Stimulated activated CD4-positive, alpha-beta T cell treated with anti-CD3 and anti-CD28 coated beads, Interleukin-4, amount 100 ng/mL, for 24 hours (primary cell): ENCODE measurements at places on chromosomes 1 and 21.

- no peak for DNase-seq
These were observed 122.6 kb downstream of the GRIK3 start for GRCh38 chr1:36911561-36912364.

GRCh38 chr1:32981003-32981901 is 16.6 kb upstream of the RNF19B start:
- DNase-seq = peak; percentile 76

DNA sequence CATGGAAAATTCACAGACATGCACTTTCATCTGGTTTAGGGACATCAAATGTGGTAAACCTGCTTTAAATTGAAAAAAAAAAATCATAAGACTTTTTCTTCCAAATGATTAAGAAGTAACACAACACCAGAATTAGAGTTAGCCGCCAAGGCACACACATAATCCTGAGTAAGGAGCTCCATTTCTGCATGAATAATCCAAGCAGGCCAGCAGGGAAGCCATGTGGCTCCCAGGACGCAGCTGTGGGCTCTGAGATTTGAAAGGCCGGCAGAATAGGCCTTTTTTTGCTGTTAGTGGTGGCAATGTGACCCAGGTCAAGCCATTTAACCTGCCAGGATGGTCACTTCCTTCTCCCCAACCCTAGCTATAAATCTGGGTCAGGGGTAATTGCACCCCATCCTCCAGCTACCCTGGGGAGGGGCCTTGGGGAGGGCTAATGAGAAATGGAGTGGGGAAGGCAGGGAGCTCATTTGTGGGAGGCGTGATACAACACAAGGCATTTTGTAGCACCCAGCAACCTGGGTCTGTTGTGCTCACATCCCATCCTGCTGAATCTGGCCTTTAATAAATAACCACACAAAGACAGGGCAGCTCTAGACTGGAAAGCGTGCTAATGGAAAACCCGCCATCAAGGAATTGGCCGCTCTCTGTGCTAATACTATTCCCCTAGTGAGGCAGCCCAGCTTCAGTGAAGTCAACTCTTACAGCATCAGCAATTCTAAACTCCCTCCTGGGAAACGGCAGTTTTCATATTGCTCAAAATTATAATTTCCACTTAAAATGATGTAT is 178.5 kb downstream of the RHOU start:
- no peak for DNase-seq

DNA sequence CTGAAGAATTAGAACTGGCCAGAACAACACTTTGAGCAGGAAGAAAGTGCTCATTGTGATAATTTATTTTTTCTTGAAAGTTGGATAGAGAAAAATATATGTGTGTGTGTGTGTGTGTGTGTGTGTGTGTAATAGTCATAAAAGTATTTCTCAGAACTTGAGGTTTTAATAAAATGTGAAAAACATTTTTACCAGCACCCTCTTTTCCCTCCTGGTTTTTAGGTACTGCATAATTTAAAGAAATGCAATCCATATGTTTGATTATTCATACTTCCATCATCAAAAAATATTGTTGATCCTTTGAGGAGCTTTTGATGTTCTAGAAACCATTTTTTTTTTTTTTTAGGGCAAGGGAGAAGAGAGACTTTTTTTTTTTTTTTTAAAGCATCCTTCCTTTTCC is 66.8 kb upstream of the JUN start:
- DNase-seq = no peak

DNA sequence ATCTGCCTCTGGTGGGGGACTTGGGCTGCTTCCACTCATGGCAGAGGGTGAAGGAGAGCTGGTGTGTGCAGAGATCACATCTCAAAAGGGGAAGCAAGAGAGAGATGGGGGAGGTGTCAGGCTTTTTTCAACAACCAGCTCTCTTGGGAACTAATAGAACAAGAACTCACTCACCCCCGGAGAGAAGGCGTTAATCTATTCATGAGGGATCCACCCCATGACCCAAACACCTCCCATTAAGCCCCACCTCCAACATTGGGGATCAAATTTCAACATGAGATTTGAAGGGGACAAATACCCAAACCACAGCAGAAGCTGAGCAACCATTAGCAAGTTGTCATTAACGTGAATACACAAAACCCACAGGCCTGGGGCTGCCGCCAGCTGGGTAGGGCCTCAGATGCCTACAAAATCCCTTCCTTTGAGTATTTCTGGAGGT is 12.0 kb upstream of the VWA5B1 start:
- DNase-seq = no peak

DNA sequence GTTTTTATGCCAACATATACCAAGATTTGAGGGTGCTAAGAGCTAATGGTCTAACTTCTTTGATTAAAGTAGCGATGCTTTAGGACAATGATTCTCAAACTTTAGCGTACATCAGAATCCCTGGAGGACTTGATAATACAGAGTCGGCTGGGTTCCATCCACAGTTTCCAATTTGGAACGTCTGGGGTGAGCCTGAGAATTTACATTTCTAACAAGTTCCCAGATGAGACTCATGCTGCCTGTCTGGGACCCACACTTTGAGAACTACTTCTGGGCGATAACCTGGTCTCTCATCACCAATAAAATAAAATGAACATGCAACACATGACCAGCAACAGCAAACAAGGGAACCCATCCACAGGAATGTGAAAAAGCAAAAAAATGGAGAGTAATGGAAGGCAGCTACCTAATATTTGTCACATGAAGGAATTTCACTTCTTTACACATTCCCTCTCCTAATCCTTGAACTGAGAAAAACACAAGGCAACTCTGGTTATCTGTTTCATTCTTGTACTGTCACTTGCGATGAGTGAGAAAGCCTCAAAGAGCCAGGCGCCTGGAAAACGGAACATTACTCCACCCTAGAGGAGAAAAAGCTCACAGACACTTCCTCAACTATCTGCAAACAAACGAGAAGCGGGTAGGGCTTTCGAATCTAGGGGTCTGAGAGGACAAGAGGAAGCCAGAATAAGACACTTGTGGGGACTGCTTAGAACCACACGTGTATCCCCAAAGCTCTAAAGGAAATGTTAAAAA is 14.0 kb downstream of the HSF2BP start:
- DNase-seq = no peak

DNA sequence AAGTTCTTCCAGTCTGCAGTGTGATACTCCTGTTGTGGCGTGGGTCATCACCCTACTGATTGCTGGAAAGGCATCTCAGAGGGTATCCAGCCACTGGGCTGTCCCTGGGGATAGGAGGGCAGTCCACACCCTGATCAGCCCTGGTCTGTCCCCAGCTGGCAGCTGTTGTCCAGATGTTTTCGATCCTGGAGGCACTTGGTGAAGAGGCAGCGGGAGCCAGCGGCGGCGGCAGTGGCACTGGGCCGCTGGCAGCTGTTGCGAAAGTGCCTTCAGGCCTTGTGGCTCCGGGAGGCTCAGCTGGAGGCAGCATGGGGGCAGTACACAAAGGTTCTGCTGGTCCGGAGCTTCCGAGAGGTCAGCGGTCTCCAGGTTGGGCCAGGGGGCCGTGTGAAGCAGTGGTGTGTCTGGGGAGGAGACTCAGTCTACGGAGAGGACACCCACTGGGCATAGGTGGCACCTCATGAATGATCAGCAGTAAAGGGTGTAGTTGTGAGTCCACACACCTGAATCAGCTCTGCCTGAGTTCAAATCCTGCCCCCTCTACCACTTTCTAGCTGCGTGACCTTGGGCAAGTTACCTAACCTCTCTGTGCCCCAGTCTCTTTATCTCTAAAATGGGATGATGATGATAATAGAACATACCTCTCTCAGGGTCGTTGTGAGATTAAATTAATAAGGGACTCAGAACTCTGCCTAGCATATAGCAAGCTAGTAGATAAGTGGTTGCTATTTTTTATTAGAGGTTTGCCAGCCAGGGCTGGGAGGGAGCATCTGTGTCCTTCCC is 6.1 kb downstream of the C1orf167 start:
- DNase-seq = no peak

DNA sequence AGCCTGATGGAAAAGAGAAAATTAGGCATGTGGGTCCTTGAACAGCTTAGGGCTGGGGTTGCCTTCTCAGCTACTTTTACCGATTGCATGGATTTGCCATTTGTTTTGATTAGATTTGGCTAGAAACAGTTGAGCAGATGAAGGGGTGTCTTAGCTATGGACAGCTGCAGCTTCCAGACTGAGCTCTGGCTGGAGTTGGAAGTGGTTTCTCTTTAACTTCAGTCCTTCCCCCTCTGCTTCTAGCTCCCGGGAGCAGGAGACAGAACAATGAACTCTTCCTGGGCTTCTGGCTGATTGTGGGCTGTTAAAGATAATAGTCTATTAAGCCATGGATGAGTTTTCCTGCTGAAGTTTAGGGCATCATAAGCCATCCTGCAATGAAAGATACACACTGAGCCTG is 50.7 kb downstream of the UBE2T start:
- no peak for DNase-seq

DNA sequence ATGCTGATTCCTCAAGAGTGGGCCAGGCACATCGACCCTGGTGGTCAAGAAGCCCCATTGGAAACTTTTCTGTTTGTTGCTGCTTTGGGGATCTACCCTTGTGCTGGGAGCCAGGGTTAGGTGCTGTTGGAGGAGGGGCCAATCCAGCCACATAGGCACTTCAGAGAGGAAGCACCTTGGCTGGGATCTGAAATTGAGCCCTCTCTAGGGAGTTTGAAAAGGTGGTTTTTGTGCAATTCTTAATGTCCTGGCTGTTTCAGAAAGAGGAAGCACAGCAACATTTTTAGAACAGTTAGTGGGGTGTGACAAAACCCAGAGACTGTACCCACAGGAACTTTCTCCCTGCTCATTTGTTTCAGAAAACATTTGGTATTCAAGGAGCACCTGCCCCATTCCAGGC is 17.2 kb upstream of the BEND5 start:
- DNase-seq = no peak

- DNase-seq = no peak
These were observed 25.6 kb downstream of the OR10J5 start for GRCh38 chr1:159510229-159510541.

- no peak for DNase-seq
These were observed at the start of gene WNT9A for GRCh38 chr1:227947676-227948492. Gene WNT9A, minus strand, starts transcription at chr1:227947932. Its CDS starts 45 bp downstream, at chr1:227947887.

GRCh38 chr1:177650947-177651346 is 318.9 kb downstream of the SEC16B start:
- DNase-seq = no peak

- DNase-seq = no peak
These were observed at the start of gene NPPA for GRCh38 chr1:11847667-11848372. Gene NPPA, minus strand, starts transcription at chr1:11847783. Its CDS starts 99 bp downstream, at chr1:11847684.

GRCh38 chr1:201715801-201716741 is 112.9 kb upstream of the IPO9 start:
- no peak for DNase-seq

- DNase-seq = no peak
These were observed 13.9 kb upstream of the CD53 start for GRCh38 chr1:110859062-110859461.
